Upper lobe of right lung (tissue), 1 donor: ENCODE measurements at places on chromosomes 12 and 14.

DNA sequence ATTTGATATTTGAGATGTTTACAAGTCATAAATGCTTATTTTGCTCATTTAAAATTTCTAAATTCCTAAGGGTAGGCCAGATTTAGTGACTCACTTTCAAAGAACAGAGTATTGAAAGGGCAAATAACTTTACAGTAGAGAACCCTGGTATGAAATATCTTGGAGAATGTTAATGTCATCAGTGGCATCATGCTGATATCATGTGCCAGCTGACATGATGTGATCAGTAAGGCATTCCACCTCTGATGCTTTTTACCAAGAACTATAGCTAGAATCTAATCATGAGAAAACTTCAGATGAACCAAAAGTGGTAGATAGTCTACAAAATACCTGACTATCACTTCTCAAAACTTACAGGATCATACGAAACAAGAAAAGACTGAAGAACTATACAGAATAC lies 2.9 kb upstream of the FLRT2 start:
- peaks cover 25% of the 10 kb centered on the region for H3K27me3 ChIP-seq
- DNase-seq = no peak
- H3K27ac ChIP-seq = no peak overlapping the region
- H3K4me3 ChIP-seq = no peak overlapping the region
- H3K4me1 ChIP-seq = peaks cover 21% of the 10 kb centered on the region

- no peaks in the 10 kb centered on the region for H3K36me3 ChIP-seq
- no peak overlapping the region for H3K4me3 ChIP-seq
- H3K27me3 ChIP-seq = no peaks in the 10 kb centered on the region
- H3K4me1 ChIP-seq = no peaks in the 10 kb centered on the region
- DNase-seq = no peak
Observed at GRCh38 chr14:85867450-85867849, 337.5 kb downstream of the FLRT2 start.

GRCh38 chr14:23141706-23142444 lies 22.8 kb upstream of the CEBPE start:
- H3K27me3 ChIP-seq = no peaks in the 10 kb centered on the region
- H3K4me1 ChIP-seq = peaks cover 12% of the 10 kb centered on the region
- no peak overlapping the region for H3K27ac ChIP-seq
- no peak overlapping the region for H3K4me3 ChIP-seq
- H3K36me3 ChIP-seq = peaks cover 12% of the 10 kb centered on the region

- H3K27ac ChIP-seq = no peak overlapping the region
- no peaks in the 10 kb centered on the region for H3K36me3 ChIP-seq
- no peaks in the 10 kb centered on the region for H3K4me1 ChIP-seq
Observed at GRCh38 chr12:3579446-3580093, 88.6 kb downstream of the PRMT8 start.

GRCh38 chr12:53427905-53428594 lies 4.4 kb downstream of the AMHR2 start:
- no peaks in the 10 kb centered on the region for H3K27me3 ChIP-seq
- no peak overlapping the region for H3K27ac ChIP-seq
- no peaks in the 10 kb centered on the region for H3K36me3 ChIP-seq
- DNase-seq = no peak
- no peak overlapping the region for H3K4me3 ChIP-seq

- H3K27me3 ChIP-seq = peaks cover 4% of the 10 kb centered on the region
- no peaks in the 10 kb centered on the region for H3K4me1 ChIP-seq
- no peak for DNase-seq
- no peaks in the 10 kb centered on the region for H3K36me3 ChIP-seq
- H3K27ac ChIP-seq = no peak overlapping the region
- no peak overlapping the region for H3K4me3 ChIP-seq
Observed at GRCh38 chr12:114711689-114712152, 27.7 kb upstream of the TBX3 start.

DNA sequence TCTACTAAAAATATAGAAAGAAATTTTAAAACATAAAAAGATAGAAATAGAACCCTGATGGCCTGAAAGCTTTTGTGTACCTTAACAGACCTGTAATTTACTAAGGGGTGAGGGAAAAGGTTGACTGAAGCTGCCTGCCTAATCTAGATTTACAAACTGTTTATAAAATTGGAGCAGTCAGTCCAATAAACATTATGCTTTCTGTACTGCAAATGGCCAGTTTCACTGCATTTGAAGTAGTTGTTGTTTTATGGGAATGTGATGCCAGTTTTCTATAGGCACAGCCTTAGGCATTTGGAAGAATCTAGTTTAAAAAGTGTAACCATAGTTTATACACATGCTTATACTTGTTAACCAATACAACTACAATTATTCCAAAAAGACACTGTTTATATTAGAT lies 19.1 kb downstream of the SIX1 start:
- DNase-seq = no peak
- no peaks in the 10 kb centered on the region for H3K27me3 ChIP-seq
- no peaks in the 10 kb centered on the region for H3K36me3 ChIP-seq
- H3K27ac ChIP-seq = no peak overlapping the region
- H3K4me3 ChIP-seq = no peak overlapping the region
- H3K4me1 ChIP-seq = no peaks in the 10 kb centered on the region

DNA sequence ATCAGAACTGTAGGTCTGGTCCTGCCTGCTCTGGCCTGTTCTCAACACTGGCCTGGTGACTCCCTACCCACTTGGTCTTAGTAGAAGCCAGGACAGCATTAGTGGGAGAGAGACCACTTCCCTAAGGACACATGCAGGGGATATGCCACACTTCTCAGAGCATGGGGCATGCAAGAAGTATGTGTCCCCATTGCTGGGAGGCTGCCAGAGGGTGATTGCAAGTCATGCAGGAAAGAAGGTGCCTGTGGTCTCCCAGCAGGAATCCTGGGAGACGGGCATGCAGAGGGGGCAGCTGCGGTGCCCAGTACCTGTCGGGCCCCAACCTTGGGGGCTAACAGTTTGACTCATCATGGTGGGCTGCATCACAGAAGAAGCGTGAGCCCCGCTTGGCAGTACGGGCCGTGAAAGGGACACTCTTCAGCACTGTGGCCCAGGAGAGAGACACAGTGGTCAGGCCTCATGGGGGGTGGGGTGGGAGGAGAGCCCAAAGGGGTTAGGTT lies 23.0 kb downstream of the PRPF40B start:
- no peak for DNase-seq
- peaks cover 83% of the 10 kb centered on the region for H3K36me3 ChIP-seq
- no peaks in the 10 kb centered on the region for H3K27me3 ChIP-seq
- no peak overlapping the region for H3K27ac ChIP-seq

- DNase-seq = no peak
- no peaks in the 10 kb centered on the region for H3K36me3 ChIP-seq
- H3K27me3 ChIP-seq = no peaks in the 10 kb centered on the region
- peaks cover 40% of the 10 kb centered on the region for H3K4me1 ChIP-seq
Observed at GRCh38 chr12:14843425-14843887, at the start of gene ART4. Gene ART4 (minus strand): TSS chr12:14843526. CDS start chr12:14843113, 413 bp downstream.

DNA sequence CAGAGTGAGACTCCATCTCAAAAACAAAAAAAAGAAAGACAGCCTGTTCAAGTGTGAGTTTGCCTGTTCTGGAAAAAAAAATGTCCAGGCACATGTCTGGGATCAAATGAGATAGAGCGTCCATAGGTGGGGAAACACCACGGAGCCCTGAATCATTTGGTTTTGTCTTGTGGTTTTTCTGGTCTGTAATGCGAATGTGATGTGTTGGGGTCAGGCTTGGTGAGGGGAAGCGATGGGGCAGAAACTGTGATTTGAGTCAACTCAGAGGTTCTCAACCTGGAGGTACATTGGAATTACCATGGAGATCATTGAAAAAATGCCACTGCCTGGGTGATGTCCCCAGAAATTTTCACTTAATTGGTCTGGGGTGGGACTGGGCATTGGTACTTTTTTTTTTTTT lies 183.9 kb upstream of the PWP1 start:
- no peak overlapping the region for H3K4me3 ChIP-seq
- DNase-seq = no peak
- H3K4me1 ChIP-seq = no peaks in the 10 kb centered on the region
- no peaks in the 10 kb centered on the region for H3K36me3 ChIP-seq

- no peak for DNase-seq
- no peak overlapping the region for H3K27ac ChIP-seq
- H3K36me3 ChIP-seq = no peaks in the 10 kb centered on the region
- no peaks in the 10 kb centered on the region for H3K27me3 ChIP-seq
- H3K4me1 ChIP-seq = no peaks in the 10 kb centered on the region
Observed at GRCh38 chr12:31009976-31010375, 63.7 kb upstream of the DDX11 start.

DNA sequence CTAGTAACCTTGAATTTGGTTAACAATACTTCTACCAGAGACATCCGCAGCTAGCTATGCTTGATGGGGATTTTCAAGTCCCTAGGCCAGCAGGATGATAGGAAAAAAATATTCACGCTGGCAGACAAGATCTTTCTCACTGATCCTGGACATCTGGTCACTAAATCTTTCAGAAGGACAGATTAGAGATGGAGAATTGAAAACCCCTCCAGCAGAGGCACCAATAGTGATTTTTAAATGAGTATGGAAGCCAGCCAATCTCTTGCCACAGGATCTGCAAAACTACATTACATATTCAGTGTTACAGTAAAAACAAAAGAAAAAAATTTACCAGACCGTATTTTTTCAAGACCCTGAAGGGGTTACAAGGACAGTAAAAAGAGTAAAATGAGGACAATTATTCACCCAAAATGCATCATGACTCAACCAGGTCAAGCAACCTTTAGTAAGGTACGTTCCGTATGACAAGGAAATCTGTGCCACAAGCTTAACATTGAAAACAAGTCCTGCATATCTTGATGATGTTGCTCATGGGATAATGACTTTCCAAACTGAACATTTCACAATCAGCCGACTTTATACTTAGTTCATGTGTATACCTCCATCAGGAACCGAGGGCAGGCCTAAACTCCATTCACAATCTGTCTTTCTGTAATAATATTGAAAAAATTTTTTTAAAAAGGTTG lies 239.5 kb downstream of the GXYLT1 start:
- no peaks in the 10 kb centered on the region for H3K27me3 ChIP-seq
- H3K4me3 ChIP-seq = no peak overlapping the region
- H3K4me1 ChIP-seq = no peaks in the 10 kb centered on the region
- DNase-seq = no peak
- no peak overlapping the region for H3K27ac ChIP-seq
- H3K36me3 ChIP-seq = no peaks in the 10 kb centered on the region

GRCh38 chr14:101481557-101481956 lies 79.7 kb upstream of the DIO3 start:
- H3K4me1 ChIP-seq = peaks cover 7% of the 10 kb centered on the region
- no peak overlapping the region for H3K4me3 ChIP-seq
- H3K36me3 ChIP-seq = no peaks in the 10 kb centered on the region
- no peak overlapping the region for H3K27ac ChIP-seq

DNA sequence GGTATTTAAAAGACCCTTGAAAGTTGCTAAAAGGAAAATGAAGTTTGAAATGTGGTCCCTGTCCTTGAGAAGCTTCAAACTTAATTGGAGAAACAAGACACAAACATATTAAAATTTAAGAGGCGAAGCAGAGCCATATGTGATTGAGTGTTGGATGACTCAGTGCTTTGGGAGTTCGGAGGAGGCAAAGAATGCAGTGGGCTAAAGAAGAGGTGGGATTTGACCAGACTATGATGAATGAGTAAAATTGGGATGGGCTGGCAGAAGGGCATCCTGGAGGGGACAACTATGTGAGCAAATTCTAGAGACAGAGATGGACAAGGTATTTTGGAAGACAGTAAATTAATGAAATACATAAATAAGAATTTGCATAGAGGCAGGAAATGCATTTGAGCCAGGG lies 358.6 kb downstream of the EGLN3 start:
- H3K36me3 ChIP-seq = no peaks in the 10 kb centered on the region
- DNase-seq = no peak
- H3K4me1 ChIP-seq = no peaks in the 10 kb centered on the region

DNA sequence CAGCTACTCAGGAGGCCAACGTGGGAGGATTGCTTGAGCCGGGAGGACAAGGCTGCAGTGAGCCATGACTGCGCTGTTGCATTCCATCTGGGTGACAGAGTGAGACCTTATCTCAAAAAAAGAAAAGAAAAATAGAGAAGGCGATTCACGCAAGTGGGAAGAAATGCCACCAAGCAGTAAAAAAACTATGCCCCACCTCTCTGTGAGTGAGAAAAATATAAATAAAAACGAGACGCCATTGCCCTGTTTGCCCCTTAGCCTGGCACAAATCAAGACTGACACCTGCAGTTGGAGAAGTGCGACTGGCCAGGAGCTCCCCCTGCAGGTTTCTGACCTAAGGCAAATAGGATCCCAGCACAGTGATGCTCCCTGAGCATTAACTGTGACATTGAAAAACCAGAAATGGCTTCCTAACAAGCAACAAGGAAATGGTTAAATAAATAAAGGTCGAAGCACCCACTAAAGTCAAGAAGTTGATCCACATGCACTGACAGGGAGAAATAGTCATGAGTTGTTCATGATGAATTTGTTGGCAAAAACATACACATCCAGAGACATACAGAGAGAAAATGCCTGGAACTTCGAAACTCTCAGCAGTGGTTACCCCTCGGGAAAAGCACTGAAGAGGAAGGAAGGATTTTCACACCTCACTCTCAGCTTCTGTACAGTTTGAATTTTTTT lies 21.1 kb downstream of the GSC start:
- H3K27me3 ChIP-seq = no peaks in the 10 kb centered on the region
- no peak for DNase-seq
- no peak overlapping the region for H3K27ac ChIP-seq
- no peaks in the 10 kb centered on the region for H3K36me3 ChIP-seq
- no peak overlapping the region for H3K4me3 ChIP-seq

GRCh38 chr12:62834406-62834805 lies 100.5 kb downstream of the PPM1H start:
- no peaks in the 10 kb centered on the region for H3K4me1 ChIP-seq
- H3K4me3 ChIP-seq = no peak overlapping the region
- DNase-seq = no peak

- no peaks in the 10 kb centered on the region for H3K4me1 ChIP-seq
- no peak overlapping the region for H3K4me3 ChIP-seq
- no peak for DNase-seq
Observed at GRCh38 chr12:125544960-125545359, 479.7 kb downstream of the AACS start.

- DNase-seq = no peak
- H3K27ac ChIP-seq = peak overlapping the region; percentile 97
- H3K27me3 ChIP-seq = no peaks in the 10 kb centered on the region
- peaks cover 80% of the 10 kb centered on the region for H3K4me1 ChIP-seq
- H3K36me3 ChIP-seq = no peaks in the 10 kb centered on the region
- H3K4me3 ChIP-seq = no peak overlapping the region
Observed at GRCh38 chr12:47824198-47824597, 4.5 kb upstream of the HDAC7 start.

DNA sequence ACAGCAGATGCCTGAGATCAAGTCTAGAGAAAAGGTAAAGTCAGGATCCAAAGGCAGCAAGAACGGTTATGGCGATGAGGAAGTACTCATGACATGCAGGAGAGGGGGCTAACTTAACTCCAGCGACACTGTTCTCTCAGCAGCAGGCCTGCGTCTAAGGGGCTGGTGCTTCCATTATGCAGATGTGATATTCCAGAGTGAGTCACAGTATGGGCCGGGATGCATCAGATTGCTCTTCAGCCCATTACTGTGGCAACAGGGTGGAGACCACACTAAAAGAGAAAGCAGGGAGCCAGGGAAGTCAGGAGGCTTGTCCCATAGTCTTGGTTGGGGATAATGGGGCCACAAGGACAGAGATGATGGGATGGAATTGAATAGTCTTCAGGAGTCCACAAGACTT lies 151.8 kb upstream of the NTF3 start:
- H3K36me3 ChIP-seq = no peaks in the 10 kb centered on the region
- H3K4me3 ChIP-seq = no peak overlapping the region
- H3K27me3 ChIP-seq = no peaks in the 10 kb centered on the region
- H3K4me1 ChIP-seq = no peaks in the 10 kb centered on the region
- no peak overlapping the region for H3K27ac ChIP-seq
